Stimulated activated naive CD4-positive, alpha-beta T cell treated with Interleukin-2 at 50 U/mL for 16 hours (primary cell): ENCODE measurements at places on chromosomes 5 and 9.

DNA sequence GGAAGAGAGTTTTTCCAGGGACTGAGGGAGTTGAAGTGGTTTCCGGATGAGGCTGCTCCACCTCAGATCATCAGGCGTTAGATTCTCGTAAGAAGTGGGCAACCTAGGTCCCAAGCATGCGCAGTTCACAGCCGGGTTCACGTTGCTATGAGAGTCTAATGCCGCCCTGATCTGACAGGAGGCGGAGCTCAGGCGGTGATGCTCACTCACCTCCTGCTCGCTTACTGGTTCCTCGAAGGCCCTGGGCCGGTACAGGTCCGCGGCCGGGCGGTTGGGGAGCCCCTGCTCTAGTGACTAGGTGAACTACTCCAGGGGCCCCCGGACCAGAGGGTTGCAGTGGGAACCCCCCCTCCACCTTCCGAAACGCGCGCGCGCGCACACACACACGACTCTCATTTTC, 997 bp upstream of the RNF130 start:
- DNase-seq, result no peak

DNA sequence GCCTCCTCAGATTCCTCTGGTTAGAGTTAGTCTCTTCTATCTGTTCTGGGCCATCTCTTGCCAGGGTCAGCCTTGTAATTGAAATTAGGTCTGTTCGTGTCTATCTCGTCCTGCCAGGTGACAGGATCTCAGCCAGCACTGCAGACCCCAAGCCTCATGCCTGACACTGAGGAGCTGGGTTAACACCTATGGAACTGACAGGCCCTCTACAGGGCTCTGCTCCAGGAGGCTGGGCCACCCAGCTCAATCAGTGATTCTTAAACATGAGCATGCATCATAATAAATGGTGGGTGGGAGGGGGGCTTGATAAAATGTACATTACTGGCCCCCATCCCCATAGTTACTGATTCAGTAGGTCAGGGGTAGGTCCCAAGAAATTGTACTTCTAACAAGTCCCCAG, 103.4 kb downstream of the PSD2 start:
- DNase-seq, result no peak

- peak; percentile 82 for DNase-seq
Observed at GRCh38 chr9:83707518-83707767, 315 bp downstream of the UBQLN1 start.

- peak; percentile 16 for DNase-seq
Observed at GRCh38 chr9:88076286-88077070, 61.8 kb downstream of the SPATA31C2 start.

DNA sequence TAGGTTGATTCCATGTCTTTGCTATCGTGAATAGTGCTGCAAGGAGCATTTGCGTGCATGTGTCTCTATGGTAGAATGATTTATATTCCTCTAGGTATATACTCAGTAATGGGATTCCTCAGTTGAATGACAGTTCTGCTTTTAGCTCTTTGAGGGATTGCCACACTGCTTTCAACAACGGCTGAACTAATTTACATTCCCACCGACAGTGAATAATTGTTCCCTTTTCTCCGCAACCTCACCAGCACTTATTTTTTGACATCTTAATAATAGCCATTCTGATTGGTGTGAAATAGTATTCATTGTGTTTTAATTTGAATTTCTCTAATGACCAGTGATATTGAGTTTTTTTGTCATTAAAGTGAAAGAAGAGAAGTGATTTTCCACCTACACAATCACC, 18.5 kb downstream of the IFNA5 start:
- DNase-seq, result no peak

DNA sequence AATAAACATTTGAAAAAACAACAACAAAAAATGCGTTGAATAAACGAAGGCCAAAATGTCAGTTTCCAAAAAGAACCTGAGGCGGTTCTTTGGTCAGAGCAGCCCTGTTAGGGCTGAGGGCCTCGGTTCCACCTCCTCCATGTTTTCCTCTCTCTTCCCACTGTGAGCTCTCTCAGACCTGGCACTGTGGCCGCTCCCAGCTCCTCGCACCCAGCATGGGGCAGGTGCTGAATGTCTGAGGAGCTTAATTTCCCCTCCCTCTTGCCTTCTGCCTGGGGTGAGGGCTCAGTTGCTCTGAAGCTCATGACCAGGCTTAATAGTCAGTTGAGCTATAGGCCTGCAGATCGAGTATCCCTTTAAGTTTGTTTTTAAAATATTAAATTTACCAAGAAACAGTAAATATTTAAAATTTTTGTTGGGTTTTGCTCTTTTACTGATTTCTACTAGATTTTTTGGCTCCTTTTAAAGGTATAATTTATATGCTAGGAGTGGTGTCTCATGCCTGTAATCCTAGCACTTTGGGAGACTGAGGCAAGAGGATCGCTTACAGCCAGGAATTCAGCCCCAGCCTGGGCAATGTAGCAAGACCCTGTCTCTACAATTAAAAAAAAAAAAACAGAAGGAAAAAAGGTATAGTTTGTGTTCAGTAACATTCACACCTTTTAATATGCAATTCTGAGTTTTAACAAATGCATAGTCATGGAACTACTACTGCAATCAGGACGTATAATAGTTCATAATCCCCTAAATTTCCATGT, 28.1 kb downstream of the DAPK1 start:
- no peak for DNase-seq

DNA sequence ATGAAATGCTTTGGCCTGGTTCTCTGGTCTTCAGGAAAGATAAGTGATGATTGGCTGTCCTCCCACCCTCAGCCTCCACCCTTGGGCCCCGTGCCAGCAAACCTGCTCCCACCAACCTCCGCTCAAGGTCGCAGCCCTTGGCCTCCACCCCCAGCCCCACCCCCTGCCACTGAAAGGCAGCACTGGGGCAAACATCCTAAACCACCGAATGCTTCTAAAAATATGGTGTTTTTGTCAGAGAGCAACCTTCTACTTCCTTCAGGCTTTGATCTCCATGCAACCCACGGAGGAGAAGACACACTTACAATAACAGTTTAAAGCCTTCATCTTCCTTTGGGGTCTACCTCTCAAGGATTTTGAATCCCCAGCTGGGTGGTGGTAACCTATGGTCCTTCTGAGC, 24.0 kb upstream of the TCF7 start:
- peak; percentile 25 for DNase-seq

- DNase-seq, result no peak
Observed at GRCh38 chr5:95086927-95087815, 197.7 kb downstream of the MCTP1 start.

DNA sequence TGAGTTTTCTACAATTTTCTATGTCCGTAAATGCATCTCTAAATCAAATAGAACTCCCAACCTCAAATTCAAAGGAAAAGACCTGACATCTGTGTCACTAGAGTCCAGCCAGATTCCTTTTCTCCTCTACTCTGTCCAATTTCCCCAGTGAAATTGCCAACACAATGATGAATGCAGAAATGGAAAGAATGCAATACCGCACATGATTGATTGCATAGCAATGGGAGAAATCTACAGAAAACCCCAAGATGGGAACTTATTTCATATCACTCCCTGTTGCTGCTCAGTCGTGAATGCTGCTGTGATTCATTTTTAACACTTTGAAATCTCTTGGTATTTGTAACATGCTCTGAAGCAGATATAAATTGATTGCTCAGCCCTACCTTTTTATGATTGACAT, 355.1 kb upstream of the TUSC1 start:
- DNase-seq, result no peak

- no peak for DNase-seq
Observed at GRCh38 chr5:176735383-176736265, 74.7 kb upstream of the UNC5A start.

DNA sequence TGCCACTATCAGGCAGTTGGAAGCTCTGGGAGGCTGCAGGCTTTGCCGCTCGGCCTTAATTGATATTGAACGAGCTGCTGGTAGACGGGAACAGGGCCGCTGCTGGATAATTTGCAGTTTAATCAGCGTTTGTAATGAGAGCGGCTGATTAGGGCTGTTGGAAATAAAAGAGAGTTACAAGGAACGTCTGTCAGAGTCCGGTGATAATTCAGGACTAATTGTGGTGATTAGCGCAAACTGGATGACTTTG, 68.2 kb upstream of the TBCA start:
- no peak for DNase-seq

GRCh38 chr5:93343570-93343969, 237.4 kb downstream of the NR2F1-AS1 start:
- DNase-seq, result no peak

- DNase-seq, result no peak
Observed at GRCh38 chr5:180471866-180472265, 22.3 kb upstream of the CNOT6 start.

DNA sequence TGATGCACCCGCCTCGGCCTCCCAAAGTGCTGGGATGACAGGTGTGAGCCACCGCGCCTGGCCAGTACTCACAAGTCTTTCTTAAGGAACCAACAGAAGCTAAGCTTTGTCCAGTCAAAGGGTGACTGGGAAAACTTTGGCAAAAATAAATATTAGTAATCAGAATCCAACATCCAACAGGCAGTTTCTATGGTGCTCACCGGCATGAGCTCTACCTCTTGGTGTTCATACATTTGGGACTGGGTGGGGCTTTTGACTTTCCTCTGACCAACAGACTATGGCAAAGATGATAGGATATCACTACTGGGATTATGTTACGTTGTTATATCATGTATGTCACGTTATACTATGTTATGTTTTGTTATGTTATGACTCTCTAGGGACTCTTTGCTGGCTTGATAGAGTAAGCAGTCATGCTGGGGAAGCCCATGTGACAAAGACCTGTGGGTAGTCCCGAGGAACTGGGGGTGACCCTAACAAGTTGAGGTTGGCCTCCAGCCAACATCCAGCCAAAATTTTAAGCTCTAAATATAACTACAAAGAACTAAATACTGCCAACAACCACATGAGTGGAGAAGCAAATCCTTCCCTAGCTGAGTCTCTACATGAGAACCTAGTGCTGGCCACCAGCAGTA, 6.0 kb downstream of the RASGEF1C start:
- no peak for DNase-seq

DNA sequence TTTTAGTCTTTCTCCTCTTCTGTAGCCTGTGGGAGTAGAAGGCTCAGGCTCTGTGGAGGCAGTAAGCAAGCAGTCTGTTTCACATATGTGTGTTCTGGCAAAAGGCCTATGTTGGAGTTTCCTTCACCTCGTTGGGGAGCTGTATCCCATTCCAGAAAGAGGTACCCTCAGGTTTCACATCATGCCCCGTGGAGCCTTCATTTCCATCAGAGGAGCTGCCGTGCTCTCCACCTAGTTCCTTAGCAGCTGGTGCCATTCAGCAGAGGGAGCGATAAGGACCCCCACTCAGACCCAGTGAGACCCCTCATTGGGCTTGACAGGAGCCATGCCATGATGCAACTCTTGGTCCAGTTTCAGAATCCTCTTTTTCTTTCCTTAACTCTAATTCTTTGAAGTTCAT, 50.6 kb upstream of the ANGPTL2 start:
- DNase-seq, result no peak

DNA sequence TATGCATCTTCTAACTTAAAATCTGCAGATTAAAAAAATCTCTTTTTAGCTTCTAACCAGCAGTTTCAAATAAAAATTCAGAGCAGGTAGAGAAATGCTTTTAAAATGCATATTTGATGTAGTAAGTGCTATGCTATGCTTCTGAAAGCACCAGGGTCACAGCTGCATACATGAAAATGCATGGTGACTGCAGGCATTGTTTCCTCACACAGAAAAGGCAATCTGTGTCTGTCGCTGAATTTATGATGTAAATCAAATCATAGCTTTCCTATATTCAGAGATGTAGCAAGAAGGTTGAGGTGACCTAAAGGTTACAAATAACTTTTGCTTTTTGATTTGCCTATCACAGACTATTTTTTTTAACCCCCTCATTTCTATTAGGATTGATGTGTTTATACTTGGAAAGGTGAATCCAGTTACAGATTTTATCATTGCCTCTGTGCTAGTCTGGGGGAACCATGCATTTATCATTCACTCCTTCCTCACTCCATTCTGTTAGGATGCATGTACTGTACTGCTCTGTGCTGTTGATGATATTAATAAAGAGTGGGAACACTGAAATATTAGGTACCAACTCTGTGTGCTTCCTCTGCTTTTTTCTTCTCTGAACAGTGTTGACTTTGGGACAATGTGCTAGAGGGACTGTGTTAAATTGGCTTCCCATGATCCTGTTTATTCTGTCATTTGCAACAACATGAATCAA, 65.6 kb downstream of the FOCAD start:
- no peak for DNase-seq

DNA sequence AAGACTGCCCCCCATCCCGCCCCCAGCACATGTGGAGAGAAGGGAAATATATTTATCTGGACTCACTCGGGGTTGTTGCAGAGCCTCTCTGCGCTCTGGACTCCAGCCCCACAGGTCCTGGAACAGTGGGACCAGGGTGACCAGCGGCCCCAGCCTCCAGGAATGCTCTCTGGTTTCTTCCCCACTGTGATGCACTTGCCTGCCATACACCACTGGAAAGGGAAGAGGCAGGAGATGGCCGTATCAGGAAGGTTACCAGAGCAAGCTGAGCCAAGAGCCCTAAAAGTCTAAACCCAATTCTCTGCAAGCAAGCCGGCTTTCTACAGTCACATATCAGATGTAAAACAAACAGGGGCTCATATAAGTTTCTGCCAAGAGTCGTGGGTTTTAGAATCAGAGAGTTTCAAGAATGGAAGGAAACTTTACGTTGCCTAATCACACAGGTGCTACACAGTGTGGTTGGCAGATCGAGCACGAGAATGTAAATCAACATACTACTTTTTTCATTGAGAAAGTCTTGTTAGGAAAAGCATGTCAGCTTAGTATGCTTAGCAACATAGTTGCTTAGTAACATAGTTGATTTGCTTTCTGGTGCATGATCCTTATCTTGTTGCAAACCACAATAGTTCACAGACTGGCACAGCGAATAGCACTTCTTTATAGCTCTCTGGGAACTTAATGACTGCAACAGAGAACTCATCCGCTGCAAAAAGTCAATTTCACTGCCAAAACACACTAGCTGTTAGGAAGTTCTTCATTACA, 201.2 kb downstream of the TARS1 start:
- DNase-seq, result no peak

DNA sequence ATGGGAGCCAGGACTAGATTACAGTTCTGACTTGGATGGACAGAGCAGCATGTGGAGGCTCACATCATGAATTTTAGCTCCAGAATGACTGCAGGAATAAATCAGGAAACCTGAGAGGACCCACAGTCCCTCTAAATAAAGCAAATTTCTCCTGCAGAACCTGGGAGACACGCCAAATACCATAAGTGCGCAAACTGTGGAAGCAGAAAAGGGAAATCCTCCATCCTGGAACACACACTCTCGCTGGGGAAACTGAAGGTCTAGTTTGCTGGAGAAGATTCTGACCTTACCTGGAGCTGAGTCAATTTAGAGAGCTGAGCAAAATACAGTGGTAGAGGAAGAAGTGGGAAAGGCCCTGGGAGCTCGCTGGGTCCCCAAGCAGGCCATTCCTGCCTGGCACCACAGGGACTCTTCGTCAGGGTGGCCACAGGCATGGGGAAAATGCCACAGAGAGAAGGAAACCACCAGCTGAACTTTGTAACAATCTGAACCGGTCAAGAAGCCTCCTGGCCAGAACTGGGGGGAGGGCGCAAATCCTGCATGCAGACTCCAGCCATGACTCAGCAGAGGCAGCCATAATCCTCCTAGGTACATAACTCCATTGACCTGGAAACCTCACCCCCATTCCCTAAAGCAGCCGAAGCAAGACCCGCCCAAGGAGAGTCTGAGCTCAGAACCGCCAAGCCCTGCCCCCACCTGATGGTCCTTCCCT, 390.9 kb downstream of the LRRC70 start:
- DNase-seq, result no peak
